Left lung (tissue), 14 donors: ENCODE measurements at places on chromosomes 2 and 18. TPM values are rescaled to one million over a fixed set of nuclear protein-coding genes. Genes with fewer than 3 reads are reported as not detected.

DNA sequence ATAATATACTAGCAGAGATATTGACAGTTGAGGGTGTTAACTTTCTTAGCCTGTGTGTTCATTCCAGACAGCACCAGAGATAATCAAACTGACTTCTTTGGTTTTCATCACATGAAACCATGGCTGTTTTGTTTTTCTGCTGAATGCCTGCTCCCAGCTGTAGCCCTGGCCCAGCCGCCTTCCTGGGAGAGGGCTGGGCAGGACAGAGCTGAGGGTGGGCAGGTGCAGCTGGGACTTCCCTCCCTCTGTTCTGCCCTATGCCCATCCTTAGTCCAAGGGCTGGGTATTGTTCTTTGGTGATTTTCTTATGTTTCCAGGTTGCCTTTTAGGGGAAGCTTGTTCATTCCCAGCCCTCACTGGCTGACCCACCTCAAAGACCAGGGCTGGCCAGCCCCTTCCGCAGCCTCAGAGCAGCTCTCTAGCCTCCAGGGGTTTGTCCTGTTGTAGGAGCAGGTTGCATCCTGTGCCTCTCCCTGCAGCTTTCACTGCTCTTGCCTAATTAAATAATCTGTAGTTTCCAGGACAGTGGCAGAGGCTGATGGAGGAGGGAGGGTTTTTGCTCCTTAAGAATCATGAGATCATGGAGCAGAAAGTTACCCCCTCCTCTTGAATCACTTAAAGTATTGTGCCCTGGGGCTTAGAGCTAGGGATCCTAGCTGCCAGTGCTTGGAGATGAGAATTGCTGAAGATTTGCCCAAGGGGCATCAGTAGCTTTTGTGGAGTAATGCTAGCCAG lies 61.4 kb downstream of the MTCL1 start:
- no peak for DNase-seq
- no peaks in the 10 kb centered on the region for H3K27me3 ChIP-seq
- H3K4me3 ChIP-seq = no peak overlapping the region
- no peaks in the 10 kb centered on the region for H3K36me3 ChIP-seq
- no peaks in the 10 kb centered on the region for H3K4me1 ChIP-seq
- H3K27ac ChIP-seq = no peak overlapping the region

DNA sequence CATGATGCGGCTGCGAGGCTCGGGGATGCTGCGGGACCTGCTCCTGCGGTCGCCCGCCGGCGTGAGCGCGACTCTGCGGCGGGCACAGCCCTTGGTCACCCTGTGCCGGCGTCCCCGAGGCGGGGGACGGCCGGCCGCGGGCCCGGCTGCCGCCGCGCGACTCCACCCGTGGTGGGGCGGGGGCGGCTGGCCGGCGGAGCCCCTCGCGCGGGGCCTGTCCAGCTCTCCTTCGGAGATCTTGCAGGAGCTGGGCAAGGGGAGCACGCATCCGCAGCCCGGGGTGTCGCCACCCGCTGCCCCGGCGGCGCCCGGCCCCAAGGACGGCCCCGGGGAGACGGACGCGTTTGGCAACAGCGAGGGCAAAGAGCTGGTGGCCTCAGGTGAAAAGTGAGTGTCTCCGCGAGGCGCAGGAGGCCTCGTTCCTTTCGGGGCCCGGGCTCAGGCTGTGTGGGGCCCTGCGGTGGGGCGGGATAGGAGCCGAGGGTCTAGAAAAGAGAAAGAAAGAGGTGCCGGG lies 520 bp downstream of the GLS start:
- peak; percentile 34 for DNase-seq
- H3K27ac ChIP-seq = peak overlapping the region; percentile 99
- no peaks in the 10 kb centered on the region for H3K36me3 ChIP-seq
- peaks cover 2% of the 10 kb centered on the region for H3K4me1 ChIP-seq

- no peaks in the 10 kb centered on the region for H3K4me1 ChIP-seq
- H3K4me3 ChIP-seq = no peak overlapping the region
- no peaks in the 10 kb centered on the region for H3K36me3 ChIP-seq
- DNase-seq = no peak
Measured at GRCh38 chr2:178029342-178029741, 43.2 kb downstream of the PDE11A start.

- H3K4me1 ChIP-seq = no peaks in the 10 kb centered on the region
- no peak overlapping the region for H3K27ac ChIP-seq
- H3K27me3 ChIP-seq = no peaks in the 10 kb centered on the region
- H3K4me3 ChIP-seq = no peak overlapping the region
- DNase-seq = no peak
- H3K36me3 ChIP-seq = no peaks in the 10 kb centered on the region
Measured at GRCh38 chr18:46449033-46449432, 208.0 kb downstream of the LOXHD1 start.

GRCh38 chr2:62196278-62196901 lies 475 bp downstream of the B3GNT2 start:
- H3K27me3 ChIP-seq = no peaks in the 10 kb centered on the region
- H3K4me3 ChIP-seq = peak overlapping the region; percentile 85
- H3K27ac ChIP-seq = peak overlapping the region; percentile 93
- peaks cover 24% of the 10 kb centered on the region for H3K4me1 ChIP-seq
- peak; percentile 37 for DNase-seq

- H3K4me1 ChIP-seq = no peaks in the 10 kb centered on the region
- no peak overlapping the region for H3K4me3 ChIP-seq
- no peaks in the 10 kb centered on the region for H3K27me3 ChIP-seq
- H3K36me3 ChIP-seq = no peaks in the 10 kb centered on the region
- H3K27ac ChIP-seq = peak overlapping the region; percentile 11
Measured at GRCh38 chr2:71500426-71501079, 47.2 kb downstream of the DYSF start.

GRCh38 chr18:79509536-79509930 lies 113.8 kb downstream of the NFATC1 start:
- no peak for DNase-seq
- no peak overlapping the region for H3K4me3 ChIP-seq
- H3K27ac ChIP-seq = no peak overlapping the region
- H3K27me3 ChIP-seq = no peaks in the 10 kb centered on the region

DNA sequence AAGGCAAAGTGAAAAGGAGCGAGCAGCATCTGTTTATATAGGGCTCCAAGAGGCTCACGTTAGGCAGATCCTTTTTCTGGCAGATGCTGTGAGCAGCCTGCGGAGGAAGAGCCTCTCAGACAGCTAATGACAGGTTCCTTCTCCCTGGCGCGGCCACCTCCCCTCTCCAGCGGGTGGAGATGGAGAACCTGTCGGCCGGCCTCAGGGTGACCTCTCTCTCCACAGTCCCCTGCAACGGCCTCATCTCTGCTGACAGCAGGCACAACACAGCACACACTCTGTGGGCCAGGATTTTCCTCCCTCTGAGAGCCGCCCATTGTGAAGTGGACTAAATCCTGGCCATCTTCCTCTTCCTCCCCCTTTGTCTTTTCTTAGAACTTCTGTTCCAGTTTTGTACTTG lies 119.8 kb downstream of the PRKCE start:
- no peaks in the 10 kb centered on the region for H3K36me3 ChIP-seq
- no peak overlapping the region for H3K4me3 ChIP-seq
- DNase-seq = peak; percentile 87
- H3K4me1 ChIP-seq = peaks cover 57% of the 10 kb centered on the region

REG3G gene
- total RNA-seq = not detected

AQP4 gene
- total RNA-seq = 453 TPM

RGPD4 gene
- not detected for total RNA-seq

DRC1 gene
- not detected for total RNA-seq
